ENCODE measurements at places on chromosomes 5 and 9.
A peak's percentile ranks its signal among the peaks of the same experiment; 100 is the strongest.

DNA sequence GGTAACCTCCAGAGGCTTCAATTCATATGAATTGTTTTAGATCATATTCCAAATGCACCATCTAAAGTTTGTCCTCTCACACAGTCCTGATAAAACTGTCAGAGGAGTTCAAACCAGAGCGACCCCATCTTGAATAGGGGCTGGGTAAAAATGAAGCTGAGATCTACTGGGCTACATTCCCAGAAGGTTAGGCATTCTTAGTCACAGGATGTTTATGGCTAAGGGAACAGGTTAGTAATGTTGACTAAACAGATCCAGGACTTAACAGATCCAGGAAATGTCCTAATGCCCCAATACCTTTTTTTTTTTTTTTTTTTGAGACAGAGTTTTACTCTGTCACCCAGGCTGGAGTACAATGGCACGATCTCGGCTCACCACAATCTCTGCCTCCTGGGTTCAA lies 192.6 kb upstream of the PRDM9 start:
- peak; percentile 7 for DNase-seq

- DNase-seq = no peak
Observed at GRCh38 chr9:109861918-109862317, 81.9 kb downstream of the PALM2AKAP2 start.

DNA sequence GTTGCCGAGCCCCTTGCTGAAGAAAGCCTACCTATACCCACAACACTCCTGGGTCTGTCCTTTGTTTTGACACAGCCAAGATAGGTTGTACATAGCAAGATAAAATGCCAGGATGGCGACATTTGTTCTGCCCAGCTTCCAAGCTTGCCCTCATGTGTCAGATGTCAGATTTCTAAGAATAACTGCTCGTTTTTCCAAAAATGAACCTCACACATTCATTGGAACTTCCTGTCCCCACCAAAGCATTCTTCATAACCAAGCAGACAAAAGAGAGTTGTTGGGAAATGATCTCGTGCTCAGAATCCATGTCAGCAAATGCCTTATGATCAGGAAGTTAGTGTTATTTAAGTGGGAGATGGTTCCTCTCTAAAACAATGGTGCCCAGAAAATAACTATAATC lies 210.1 kb downstream of the ZNF608 start:
- DNase-seq = peak; percentile 77

- peak; percentile 0 for DNase-seq
Observed at GRCh38 chr5:71969460-71969859, 137.8 kb upstream of the MAP1B start.

GRCh38 chr5:100647461-100648230 lies 112.5 kb downstream of the FAM174A start:
- no peak for DNase-seq

- no peak for DNase-seq
Observed at GRCh38 chr5:174725991-174726601, 1.7 kb downstream of the MSX2 start.

DNA sequence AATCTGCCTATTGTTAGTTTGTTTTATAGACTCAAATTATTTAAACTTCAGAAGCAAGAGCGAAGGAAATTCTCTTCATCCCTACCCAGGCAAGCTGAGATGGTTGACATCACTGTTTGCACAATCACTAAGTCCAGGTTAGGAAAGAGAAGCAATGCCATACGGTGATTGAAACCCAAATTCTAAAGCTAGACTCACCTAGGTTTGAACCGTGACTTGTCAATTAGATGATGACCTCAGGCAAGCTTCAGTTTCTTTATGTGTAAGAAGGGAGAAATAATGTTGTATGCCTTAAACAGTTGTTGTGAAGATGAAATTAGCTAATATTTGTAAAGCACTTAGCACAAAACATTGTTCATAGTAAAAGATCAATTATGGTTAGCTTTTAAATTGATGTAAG lies 96.5 kb upstream of the ANKRD55 start:
- no peak for DNase-seq

DNA sequence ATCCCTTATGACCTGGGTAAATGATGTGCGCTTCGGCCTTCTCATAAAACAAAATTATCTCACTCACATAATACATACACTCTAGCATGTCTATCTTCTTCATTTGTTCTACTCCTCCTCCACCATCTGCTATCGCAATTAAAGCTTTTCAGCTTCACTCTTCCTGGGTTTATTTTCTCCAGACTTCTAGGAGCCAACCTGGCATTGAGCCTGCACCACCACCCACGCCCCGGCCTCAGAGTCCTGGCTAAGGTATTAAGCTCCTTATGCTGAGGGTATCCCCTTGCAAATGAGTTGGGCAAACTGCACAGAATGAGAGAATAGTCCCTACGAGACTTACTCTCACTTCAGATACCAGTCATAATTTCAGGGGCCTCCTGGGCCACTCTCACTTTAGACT lies 236.1 kb upstream of the CDH12 start:
- no peak for DNase-seq

GRCh38 chr5:133423011-133423617 lies 189.2 kb downstream of the FSTL4 start:
- DNase-seq = no peak

DNA sequence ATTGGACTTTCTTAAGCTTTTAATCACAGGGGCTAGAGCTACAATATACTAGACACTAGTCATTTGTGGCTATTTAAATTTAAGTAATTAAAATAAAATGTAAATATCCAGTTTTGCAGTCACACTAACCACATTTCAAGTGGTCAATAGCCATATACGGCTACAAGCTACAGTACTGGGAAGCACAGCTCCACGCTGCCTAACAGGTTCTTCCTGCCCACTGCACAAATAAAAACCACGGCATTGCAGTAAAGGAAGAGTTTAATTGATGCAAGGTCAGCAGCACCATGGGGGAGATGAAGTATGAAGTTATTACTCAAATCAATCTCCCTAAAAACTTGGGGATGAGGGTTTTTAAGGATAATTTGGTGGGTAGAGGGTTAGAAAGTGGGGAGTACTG lies 134.1 kb downstream of the LURAP1L start:
- DNase-seq = no peak

- DNase-seq = no peak
Observed at GRCh38 chr9:33297432-33297831, 7.1 kb downstream of the NFX1 start.

DNA sequence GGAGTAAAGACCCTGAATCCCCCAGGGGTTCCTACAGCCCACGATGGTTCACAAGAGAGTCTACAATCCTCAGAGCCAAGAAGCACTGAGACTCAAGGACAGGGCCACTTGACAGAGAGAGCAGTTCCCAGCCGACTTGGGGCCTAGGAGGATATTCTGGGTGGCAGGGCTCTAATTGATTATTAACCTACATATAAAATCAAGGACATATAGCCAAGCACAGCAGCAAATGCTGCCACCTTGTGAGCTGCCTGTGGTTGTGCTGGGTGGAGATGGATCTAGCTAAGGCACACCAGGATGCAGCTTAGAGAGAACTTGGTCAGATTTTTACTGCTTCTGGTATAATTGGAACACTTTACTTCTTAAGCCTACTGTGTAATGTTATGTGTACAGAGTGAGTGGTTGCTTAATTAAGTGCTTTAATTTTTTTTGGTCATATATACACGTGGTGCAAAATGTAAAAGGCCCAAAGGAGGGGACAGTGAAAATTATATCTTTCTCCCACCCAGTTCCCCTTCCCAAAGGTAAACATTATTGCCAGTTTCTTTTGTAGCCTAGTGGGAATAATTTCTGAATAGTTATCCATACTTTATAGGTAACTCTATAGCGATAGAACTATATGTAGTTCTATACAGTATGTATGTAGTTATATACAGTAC lies 78.8 kb downstream of the F2RL2 start:
- DNase-seq = peak; percentile 55

DNA sequence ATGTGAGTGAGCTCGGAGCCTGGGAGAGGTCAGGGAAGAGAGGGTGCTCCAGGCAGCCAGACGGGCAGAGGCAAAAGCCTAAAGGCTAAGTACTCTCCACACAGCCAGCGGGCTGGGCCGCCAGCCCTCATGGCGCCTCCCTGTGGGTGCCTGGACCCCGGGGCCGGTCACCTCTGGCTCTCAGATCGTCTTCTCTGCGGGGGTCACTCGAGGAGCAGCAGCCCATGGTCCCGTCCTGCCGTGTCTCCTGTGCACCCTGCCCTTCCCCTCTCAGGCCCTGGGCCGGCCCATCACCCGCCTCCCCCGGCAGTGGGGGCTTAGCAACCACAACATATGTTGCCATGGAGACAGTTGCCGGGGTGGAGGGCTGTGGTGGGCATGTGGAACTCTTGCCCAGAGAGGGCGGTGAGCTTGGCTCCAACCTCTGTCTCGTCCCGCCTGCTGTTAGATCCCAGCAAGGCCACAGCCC lies 4.2 kb downstream of the AK1 start:
- DNase-seq = no peak

DNA sequence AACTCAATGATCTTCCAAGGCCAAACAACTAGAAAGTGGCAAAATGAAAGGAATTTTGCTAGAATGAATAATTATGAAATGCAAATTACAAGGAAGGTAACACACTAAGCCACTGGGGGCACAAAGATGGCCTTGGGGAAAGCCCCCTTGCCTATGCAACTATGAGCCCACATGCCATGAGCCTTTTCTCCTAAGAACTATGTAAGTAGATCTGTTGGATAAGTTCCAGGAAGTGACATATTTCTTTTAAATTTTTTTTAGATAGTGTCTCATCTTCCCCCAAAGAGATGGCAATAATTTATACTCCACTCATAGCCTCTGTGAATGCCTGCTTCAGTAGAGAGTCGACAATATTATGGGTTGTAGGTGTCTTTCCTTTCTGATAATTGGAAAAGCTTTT lies 257.8 kb downstream of the AUH start:
- no peak for DNase-seq

DNA sequence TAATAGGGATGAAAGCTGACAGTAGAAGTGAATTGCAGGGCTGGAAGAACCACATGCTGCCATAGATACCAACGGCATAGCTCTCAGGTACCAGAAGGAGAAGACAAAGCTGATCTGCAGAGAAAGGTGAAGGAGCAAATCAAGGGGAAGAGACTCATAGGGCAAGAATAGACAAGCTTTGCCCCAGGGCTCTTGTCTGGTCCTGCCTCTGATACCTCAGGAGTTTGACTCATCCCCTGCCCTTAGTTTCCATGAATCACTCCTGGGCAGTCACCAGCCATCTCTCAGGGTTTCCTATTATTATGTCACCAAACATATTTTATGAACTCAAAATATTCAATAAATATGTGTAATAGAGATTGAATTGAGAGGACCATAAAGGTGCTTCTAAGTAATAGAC lies 800.9 kb downstream of the DNAH5 start:
- DNase-seq = no peak

- no peak for DNase-seq
Observed at GRCh38 chr5:63820577-63820976, 141.7 kb downstream of the HTR1A start.

- DNase-seq = no peak
Observed at GRCh38 chr5:83512061-83512745, 40.7 kb downstream of the VCAN start.

DNA sequence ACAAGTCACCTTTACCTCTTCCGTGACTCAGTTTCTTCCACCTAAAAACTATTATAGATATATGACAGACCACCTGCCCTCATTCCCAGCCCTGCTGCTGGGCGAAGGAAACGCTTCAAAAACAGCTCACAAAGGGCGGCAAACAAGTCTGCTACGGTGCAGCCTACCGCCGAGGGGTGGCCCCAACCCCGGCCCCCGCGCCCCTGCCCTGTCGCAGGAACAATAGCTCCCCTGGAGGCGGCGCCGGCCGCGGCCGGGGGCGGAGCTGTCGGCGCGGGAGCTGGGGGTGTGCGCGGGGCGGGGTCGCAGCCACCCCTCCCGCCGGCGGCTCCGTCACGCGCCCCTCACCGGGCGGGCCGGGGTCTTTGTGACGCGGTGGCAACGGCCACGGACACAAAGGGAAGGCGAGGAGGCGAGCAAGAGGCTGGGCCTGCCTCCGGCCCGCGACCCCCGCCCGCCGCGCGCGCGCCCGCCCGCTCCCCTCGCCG lies at the start of gene TMEFF1:
TSS of gene TMEFF1 (plus strand) at position 362 of the 488 bp plus-strand sequence. CDS start 396 bp downstream, outside the sequence.
- peak; percentile 18 for DNase-seq

DNA sequence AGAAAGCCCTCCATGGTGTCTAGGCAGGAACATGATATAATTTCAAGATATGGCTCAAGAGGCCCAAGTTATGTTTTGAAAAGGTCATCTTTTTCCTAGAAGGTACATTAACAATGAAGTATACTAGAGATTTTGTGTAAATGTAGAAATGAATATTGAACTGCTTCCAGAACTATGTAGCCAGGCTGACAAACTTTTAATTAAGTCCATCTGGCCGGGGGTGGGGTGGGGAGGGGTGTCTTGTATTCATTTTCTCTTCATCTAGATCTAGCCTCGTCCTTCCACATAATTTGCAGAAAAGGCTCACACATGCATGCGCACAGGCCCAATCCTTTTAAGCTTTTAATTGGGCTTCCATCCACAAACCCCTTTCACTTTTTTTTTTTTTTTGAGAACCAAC lies 323.3 kb downstream of the ARL15 start:
- DNase-seq = no peak

DNA sequence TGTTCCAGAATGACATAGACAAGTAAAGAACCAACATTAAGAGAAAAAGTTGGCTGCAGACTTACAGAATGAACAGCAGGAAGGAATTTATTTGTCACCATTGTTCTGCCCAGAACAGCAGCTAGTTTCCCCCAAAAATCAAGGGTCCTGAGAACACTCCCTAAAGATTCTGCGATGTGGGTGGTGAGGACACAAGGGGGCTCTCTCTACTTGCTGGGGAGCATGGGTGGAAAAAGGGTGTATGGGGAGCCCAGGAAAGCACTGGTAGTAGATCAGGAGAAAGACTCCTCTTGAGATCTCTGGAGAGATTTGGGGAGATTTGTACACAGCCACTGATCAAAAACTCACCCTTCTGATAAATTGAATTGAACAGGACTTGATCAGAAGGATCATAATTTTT lies 316.5 kb downstream of the KCTD16 start:
- DNase-seq = no peak

Measured in kidney capillary endothelial cell (primary cell).